ENCODE measurements at places on chromosomes 2 and 18.

DNA sequence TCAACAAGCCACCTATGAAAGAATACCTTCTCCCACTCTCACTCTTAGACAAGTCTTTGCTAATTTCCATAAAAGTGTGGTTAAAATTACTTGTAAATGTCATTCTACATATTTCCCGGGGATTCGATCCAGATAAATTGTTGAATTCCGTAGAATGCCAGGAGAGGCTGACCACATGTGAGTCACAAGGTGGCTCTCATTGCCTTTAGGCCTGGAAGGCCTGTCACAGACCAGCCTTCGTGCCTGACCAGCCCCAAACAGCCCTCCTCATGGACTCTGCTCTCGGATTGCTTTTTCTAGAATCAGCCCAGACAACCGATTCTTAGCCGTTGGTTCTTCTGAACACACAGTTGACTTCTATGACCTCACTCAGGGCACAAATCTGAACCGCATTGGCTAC lies 86.0 kb downstream of the RTN4 start:
- no peak for DNase-seq

GRCh38 chr2:219628235-219628985 lies 980 bp downstream of the SLC4A3 start:
- no peak for DNase-seq

GRCh38 chr2:100137318-100137717 lies 5.1 kb downstream of the AFF3 start:
- DNase-seq, result no peak

DNA sequence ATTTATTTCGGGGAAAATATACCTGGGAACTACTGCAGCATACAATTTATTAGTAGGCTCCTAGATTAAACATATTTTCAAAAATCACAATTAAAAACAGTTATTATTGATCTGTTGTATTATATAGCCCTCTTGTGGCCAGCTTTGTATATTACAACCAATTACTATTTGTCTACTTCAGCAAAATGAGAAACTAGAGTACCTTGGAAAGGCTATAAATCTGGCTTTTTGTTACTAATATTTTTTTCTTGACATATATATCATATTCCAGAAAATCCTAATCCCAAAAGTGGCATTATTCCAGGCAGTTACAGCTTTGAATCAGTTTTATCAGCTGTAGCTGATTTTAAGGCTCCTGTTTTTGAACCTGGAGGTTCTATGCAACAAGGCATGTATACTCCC lies 101.2 kb downstream of the UBR3 start:
- no peak for DNase-seq

DNA sequence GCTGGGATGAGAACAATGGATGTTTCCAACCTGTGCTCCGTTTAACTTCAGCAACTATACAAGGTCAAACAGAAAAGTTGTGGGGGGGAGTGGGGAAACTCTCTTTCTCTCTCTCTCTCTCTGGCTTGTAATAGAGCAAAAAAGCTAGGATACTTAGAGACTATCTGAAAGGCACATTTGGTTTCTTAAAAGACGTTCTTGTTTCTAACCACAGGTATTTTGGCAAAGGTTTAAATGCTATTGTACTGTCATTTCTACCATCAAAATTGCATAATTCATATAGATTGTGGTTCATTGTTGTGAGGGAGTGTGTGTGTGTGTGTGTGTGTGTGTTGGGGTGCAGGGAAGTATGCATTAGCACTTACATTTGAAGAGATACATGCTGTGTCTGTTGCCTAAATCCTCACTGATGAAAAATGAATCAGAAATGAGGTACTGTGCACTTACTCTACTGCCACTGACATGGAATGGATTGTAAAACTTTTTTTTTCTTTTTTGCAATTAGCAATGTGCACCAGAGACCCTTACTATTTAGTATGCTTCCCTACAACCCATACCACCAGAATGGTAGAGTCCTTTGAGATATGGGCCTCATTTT lies 841.0 kb upstream of the PIK3C3 start:
- no peak for DNase-seq

GRCh38 chr2:131153529-131153928 lies 48.4 kb downstream of the PLEKHB2 start:
- no peak for DNase-seq

GRCh38 chr2:224031358-224031970 lies 7.6 kb downstream of the SERPINE2 start:
- DNase-seq, result no peak

DNA sequence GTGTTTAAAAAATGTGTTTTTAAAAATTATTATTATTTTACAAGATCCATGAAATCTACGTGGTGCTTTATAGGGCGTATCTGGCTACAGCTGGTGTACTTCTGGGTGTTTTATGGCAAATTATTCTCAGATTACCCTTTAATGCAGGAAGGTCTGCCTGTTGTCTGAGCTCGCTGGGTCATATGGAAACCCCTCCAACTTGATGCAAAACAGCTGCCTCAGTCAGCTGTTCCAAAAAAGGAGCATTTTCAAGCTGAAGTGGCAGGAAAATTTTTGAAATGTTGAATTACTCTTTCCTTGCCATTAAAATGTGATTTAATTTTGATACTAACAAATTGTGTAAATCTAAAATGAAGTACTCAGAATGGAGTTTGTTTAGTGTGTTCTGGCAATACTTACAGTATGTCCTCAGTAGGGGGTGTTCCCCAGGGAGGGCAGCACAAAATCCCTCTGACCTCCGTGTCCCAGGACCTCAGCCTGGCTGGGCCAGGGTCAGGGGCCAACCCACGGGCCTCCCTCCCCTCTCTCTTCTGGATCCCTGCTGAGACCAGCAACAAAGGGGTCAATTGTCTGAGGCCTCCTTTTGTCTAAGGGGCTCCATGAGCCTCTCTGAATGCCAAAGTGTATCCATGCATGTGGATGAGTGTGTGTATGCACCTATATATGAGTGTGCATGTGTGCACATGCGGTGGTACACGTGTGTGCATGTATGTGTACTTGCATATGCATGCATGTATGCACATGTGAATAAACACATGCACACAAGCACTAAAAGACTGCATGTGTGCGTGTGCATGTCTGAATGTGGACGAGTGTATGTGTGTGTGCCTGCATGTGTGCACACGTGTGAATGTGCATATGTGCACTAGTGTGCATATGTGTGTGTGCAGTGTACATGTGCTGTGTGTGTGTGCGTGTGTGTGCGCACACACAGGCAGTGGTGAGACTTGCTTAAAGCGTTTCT lies 105.4 kb downstream of the ACOXL start:
- DNase-seq, result no peak

DNA sequence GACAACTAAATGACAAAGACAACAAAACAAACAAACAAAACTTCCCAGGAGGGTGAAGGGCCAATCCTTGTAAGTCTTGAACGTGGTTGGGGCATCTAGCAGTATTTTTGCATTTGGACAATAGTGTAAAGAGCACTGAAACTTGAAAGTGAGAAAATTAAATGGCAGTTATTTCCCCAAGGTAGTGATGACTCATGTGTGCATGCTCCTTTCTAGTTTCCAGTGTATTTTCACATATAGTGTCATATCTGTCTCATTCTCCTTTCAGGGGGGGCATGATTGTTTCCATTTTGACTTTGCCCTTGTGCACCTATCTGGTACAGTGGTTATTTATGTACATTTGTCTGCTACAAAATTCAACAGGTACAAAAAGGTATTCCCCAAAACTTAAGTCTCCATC lies 39.5 kb downstream of the CERS6 start:
- DNase-seq, result no peak

DNA sequence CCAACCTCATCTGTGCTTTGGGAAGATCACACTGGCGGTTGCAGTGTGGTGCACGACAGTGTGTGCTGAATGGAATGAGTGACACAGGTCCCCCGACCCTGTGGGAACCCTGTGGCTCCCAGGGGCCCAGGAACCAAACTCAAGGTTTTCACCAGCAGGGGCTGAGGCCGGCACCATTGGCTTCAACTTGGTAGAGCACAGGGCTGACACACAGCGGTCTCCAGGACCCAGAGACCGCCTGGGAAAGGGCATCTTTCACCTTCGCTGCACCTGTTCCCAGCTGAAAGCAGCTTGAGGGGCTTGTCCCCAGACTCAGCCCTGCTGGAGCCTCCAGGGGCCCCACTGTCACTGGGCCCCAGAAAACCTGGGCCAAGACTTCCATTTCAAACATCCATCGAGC lies 59.0 kb upstream of the ODC1 start:
- no peak for DNase-seq

GRCh38 chr2:239360421-239361310 lies 40.2 kb downstream of the HDAC4 start:
- no peak for DNase-seq

- DNase-seq, result no peak
Measured at GRCh38 chr2:160784034-160784433, 290.4 kb upstream of the RBMS1 start.

GRCh38 chr2:55966401-55967118 lies 43.0 kb upstream of the EFEMP1 start:
- peak; percentile 72 for DNase-seq

DNA sequence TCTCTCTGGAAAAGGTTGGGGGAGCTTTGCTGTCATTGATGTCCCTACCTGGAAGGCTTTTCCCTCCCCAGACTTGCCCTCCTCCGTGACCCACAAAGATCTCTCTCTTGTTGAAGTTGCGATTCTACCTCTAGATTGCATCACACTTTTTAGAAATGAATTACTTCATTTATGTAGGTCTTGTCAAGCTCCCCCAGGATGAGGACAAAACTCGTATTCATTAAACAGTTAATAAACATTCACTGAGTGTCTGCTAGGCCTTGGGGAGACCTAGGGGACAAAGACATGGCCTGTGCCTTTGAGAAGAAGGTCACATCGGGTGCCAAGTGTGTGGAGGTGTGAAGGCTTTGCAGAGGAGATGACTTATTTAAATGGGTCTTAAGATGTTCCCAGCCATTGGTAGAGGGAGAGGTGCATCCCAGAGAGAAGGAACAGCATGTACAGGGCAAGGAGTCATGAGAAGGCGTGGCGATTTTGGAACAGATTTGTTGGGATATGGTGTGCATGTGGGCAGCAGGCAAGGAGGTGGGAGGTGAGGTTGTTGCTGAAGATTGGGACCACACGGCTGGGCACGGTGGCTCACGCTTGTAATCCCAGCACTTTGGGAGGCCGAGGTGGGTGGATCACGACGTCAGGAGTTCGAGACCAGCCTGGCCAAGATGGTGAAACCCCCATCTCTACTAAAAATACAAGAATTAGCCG lies 9.8 kb upstream of the YWHAQ start:
- no peak for DNase-seq

DNA sequence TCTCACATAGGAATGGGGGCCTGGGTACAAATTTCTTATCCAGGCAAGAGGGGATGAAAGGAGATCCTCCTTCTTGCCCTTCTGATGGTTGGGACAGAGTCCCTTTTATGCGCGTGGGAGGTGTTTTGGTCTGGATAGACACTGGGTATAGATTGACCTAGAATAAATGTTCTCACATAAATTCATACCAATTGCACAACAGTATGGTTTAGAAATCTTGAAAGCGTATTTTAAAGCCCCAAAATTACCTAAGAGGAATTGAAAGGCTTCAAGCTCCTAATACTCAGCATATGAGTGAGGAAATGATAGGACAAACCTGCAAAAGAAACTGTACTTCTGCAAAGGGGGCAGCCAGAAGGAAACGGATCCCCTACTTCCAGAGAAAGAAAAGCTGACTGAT lies 2.6 kb upstream of the BCL2 start:
- DNase-seq, result no peak

All from upper lobe of left lung (tissue), 6 donors.